ENCODE measurements at places on chromosomes 1 and 21.

DNA sequence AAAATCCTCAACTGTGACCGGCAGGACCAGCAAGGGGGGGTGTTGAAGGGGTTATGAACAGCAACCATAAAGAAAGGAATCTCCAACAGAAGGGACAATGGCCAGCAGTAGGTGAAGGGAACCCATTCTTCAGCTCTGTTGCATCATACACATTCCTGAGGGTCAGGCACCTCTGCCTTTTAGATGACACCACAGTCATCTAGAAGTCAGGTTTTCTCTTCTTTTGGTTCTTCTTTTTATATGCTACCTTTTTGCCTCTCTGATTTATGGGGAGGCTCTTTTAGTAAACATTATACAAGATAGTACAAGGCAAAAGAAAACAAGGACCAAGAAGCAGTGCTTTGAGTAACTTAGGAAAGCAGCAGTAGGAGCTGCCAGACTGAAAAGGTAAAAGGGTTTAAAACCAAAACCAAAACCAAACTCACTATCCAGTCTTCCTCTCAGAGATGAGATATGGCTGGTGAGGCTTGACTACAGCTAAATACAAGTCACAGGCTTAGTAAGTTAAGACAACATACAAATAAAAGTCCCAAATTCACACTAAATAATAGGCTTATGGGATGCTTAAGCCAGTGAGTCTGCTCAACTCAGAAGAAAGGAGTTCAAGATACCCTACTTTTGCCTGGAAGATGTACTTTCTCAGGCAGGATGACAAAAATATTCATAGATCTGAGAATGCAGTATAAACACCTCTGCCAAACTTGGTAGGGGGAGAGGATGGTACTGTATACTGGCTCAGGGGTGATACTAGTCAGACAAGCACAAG is 4.1 kb downstream of the TEX38 start:
- DNase-seq, result peak; percentile 45

DNA sequence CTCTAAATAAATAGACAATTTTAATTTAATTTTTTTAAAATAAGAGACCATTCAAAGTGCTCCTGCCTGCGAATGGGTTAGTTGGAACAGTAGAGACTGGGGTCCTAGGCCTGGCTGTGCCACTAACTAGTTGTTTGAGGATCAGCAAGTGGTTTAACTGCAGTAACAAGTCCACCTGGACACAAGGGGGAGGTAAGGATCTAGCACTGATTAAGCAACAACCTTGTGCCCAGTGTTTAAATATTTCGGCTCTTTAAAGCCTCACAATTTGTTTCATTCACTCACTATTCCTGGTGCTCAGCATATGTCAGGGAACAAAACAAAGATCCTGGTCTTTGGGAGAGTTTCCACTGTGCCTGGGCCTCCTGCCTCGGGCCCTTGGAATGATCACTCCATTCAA is 1.6 kb upstream of the AGT start:
- no peak for DNase-seq

- no peak for DNase-seq
Measured at GRCh38 chr1:110750562-110750961, 75.8 kb upstream of the KCNA3 start.

- DNase-seq, result no peak
Measured at GRCh38 chr1:8883491-8883890, 5.0 kb upstream of the ENO1 start.

DNA sequence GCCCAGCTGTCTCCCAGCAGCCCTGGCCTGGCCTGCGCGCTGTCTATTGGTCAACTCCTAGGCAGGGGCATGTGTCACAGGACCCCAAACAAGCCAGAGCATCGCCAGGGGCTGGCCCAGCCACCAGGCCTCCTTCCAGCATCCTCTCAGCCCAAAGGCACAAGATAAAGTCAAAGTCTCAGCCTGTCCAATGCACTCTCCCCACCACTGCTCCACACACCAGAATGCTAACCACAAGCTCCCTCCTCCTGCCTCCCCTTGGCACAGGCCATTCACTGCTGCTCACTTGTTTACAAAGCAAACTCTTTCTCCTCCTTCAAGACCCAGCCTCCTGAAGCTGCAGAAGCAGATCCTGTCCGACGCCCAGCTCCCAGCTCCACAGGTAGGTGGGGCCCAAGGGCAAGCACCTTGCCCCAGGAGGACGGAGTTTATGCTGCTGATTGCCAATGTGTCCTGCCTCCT is 133.4 kb downstream of the DMRTB1 start:
- no peak for DNase-seq
